Activated B cell treated with CpG ODN at 0.5 μM for 24 hours (primary cell): ENCODE measurements at places on chromosomes 2 and 18.

GRCh38 chr2:8451273-8451672 is 230.6 kb upstream of the ID2 start:
- no peak for DNase-seq

DNA sequence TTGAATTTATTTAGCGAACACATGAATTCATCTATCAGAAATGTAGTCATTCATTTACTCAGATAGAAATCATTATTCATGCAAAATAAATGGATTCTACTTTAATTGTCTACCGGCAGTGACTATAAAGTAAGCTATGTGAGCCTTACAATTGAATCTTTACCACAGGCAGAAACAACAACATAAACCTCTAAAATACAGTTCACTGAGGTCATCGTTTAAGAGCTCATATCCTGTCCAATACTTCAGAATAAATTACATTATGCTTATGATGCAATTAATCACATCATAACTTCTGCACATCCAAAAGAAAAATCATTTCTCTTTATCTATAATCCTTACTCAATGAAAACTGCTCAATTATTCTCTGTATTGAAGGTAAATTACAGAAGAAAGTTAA is 244.7 kb downstream of the HNMT start:
- no peak for DNase-seq

DNA sequence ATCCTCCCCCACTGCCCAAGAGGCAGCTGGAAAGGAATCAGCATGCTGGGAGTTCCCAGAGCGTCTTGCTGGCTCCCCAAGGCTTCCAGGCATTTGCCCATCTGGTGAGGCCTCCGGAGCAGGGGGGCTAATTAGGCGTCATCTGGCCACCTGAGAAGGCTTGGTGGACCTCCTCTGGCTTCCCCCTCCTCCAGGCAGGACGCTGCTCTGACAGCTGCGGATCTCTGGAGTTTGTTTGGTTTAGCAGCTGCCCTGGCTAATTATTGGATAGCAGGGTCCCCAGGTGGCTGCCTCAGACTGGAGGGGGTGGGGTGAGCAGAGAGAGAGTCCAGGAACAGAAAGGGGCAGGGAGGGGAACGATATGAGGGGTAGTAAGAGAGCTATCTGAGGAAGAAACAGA is 425.2 kb upstream of the MEX3C start:
- no peak for DNase-seq

DNA sequence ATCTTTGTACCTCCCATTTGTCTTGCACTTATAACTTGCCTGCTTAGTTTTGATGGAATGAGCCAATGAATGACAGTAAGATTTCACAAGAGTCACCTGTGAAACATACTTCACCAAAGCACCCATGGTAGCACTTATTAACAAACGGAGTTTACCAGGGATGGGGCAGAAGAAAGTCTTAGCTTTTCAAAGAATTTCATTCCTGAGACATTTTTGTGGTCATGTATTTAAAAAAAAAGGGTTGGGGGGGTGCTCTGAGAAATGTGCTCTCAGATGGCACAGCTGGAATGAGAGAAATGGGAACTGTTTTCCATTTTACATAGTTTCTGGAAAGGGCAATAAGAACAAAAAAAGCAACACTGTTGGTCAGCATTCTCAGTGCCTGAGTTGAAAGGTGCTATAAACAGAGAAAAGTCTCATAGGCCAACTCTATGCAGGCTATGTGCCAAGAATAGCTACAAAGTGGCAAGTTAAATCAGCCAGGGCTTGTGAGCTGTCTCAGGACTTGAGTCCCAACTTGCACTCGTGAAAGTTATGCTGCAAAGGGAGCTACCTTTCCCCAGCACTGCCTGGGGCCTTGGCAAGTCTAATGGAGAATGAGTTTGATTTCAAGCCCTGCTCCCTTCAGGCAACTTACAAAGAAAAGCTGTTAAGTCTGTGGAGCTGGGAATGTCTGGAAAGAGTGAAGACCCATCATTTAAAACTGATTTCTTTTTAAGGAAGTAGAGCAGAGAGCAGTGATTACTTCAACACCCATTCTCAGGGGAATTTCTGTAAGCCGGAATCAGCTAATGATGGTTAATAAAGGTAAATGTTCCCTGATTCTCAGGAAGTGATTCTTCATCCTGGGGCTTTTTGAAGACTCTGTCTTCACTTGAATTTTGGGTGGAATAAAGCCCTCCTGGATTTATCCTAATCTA is 170.6 kb downstream of the SLC8A1 start:
- no peak for DNase-seq

GRCh38 chr2:101622210-101623030 is 75.1 kb upstream of the MAP4K4 start:
- peak; percentile 41 for DNase-seq

DNA sequence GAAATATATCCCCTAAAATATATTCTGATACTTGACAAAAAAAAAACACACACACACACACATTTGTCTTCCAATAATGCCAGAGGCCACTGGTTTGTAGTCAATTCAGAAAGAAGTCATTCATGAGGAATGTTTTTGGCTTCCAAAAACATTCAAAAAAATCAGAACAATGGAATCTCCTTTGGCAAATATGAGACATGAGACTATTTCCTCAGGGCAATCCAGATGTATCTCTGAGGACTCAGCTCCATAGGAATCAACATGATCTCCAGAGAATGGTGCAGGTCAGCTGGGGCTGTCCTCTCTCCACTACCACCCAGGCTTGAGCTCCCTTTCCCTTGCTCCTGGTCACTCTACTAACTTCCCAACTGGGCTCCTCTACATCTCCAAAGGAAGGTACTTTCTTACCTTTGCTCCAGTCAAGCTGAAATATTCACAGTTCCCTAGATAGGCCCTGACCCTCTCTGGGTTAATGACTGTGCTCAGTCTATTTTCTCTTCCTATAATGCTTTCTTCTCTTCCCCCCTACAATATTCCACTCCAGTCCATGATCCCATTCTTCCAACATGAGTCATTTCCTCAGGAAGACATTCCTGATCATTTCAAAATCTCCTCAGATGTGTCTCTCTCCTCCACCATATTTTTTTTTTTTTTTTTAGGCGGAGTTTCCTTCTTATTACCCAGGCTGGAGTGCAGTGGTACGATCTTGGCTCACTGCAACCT is 145.3 kb downstream of the C1D start:
- DNase-seq: no peak

DNA sequence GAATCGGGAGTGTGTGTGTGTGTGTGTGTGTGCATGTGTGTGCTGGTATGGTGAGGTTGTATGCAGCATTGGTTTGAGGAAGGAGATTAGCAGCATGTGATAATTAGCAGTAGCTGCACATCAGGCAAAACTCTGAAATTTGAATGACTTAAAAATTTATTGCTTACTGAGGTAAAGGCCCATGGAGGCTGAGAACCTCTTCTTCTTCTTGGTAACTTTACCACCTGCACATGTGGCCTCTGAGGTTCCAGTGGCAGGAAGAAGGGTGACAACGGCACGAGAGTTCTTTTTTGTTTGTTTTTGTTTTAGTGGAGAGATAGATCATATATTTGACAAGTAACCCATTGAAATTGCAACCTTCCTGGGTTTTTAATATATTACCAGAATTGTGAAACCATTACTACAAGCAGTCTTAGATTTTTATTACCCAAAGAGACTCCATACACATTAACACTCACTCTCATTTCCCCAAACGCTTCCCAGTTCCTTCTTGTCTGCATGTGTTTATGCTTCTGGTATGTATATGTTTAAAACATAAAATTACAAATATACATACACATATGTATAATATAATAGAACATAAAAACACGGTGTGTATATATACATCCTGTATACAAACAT is 292.1 kb downstream of the PTGR3 start:
- no peak for DNase-seq

DNA sequence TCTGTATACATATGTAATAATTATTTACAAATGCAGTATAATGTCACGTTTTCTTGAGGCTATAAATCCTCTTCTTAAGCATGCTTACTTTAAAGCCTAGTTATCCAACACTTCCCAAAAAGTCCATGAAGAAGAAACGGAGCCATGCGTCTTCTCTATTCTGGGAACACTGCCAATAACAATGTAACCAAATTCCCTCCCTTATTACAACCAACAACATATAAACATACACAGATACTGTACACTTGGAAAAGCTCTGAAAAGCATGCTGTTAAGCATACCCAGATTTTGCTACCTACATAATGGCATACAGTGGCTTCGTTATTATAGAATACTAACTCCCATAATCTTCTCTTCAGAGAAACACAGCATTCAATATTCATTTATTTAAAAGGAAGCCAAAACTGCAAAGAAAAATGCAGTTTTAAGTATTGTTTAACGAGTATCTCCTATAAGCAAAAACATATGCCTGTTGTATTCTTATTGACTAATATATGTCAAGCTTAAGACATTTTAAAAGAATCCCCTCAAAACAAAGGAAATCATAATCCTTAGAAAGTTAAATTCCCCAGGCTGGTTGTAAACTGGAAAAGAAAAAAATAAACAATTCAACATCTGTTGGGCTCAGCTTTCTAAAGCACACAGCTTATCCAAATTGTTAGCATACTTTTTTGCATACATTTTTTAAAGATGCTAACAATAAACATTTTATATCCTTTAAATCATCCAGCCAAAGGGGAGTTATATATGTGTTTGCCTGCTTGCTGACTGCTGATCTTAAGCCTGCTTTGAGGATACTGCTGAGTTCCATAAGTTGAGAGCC is 83.4 kb downstream of the SLC25A12 start:
- DNase-seq: no peak

GRCh38 chr2:205686056-205686782 is 3.9 kb downstream of the NRP2 start:
- DNase-seq: no peak

DNA sequence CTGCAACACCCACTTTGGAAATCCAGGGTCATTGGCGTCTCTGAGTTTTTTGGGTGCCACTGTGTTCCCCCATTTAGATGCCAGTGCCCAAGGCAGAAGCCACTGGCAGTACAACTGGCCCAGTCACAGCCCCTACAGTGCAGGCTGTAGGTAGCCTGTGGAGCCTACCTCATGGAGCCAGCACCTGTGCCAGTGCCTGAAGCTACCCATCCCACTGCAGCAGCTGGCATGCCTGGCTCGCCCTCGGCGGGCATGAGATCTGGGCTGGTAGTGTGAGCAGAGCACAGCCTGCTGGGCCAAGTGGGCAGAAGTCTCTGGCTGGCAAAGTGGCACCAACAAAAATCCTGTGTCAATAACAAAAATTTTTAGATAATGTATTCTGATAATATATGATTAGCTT is 1111.4 kb upstream of the NXPH2 start:
- DNase-seq: no peak

- no peak for DNase-seq
Observed at GRCh38 chr2:37205689-37206341, 9.5 kb downstream of the CEBPZOS start.

DNA sequence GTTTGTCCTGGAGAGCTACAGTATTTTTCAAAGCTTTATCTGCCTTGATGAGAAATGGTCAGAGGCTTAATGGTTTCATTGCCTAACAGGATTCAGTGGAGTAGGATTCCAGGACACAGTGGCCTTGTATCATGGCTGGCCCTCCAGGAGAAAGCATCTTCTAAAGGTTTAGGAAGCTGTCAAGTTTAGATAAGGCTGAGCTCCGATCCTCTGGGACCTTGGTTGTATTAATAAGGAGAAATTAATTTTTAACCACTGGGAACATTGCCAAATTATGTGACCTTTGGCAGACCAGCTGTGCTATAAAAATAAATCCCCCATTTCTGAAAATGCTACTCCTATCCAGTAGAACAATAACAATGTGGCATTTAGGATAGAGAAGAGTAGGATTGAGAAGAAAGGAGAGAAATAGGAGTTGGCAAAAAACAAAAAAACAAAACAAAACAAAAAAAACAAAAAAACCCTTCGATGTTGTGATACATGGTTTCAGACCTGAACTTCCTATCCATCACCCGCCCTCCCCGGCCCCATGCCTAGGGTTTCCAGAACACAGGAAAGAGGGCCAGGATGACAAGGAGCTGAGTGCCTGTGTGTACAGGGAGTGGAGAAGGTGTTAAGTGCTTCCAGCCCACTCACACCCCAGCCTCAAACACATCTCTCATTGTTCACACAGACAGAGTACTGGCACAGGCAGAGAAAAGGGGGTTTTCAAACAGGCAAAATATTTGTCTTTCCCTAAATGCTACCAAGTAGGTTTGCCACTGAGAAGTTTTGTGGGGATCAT is 6.3 kb downstream of the NRP2 start:
- DNase-seq: no peak
